ENCODE measurements at places on chromosomes 7 and 10.
A peak's percentile ranks its signal among the peaks of the same experiment; 100 is the strongest.

DNA sequence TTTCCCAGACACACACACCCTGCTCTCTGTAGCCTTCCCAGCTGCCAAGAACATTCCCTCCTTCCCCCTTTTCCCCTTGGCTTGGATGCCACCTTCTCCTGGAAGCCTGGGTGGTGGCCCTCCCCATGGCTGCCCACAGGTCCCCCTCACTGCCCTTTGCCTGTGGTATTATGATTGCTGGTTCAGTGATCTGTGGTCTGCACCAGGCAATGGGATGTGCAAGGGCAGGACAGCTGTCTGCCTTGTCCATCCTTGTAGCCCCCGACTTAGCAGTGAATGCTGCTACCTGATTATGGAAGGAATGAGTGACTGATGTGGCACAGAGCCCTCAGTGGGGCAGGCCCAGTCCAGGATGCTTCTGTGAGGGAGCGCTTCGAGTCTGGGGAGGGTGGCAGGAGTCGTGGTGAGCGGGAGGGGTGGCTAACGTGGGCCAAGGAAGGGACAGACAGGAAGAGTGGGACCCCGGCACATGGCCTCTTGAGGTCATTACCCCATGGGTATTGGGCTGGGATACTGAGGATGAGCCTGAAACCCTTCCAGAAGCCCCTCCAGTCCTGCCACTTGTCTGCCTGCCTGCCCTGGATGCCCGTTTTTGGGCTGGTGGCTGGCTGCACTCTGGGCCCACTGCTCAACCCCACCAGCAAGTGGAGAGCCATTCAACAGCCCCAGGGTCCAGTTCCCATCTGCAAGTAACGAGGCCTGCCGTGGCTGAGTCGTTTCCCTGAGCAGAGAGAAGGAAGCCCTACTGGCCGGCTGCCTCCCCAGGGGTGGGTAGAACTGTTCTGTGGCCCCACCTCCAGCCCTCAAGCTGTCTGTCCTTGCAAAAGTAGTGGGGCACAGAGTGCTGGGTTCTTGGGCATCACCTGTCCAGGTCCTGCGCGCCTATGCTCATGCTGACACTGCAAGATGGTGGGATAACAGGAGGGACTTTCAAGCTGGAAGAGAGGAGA lies 8.8 kb downstream of the CHST3 start:
- no peak for DNase-seq

- DNase-seq = no peak
Observed at GRCh38 chr7:2116989-2117591, 115.7 kb downstream of the MAD1L1 start.

GRCh38 chr10:52394246-52394645 lies 80.2 kb downstream of the DKK1 start:
- no peak for DNase-seq

DNA sequence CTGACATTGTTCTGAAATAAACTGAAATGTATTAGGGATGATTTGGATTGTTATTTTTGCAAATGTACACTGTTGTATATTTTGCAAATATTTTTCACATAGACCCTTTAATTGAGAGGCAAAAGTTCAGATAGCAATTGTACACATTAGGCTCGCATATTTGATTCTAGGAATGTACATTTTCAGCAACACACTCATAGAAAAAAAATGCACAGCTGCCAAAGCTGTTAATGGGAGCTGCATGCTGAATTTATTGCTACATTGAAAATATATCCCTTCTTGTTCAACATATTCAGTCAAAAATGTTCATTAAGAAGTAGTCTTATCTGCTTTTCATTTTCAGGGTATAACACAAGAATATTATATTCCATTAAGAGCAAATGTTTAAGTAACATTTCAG lies 512.9 kb downstream of the ATRNL1 start:
- no peak for DNase-seq

DNA sequence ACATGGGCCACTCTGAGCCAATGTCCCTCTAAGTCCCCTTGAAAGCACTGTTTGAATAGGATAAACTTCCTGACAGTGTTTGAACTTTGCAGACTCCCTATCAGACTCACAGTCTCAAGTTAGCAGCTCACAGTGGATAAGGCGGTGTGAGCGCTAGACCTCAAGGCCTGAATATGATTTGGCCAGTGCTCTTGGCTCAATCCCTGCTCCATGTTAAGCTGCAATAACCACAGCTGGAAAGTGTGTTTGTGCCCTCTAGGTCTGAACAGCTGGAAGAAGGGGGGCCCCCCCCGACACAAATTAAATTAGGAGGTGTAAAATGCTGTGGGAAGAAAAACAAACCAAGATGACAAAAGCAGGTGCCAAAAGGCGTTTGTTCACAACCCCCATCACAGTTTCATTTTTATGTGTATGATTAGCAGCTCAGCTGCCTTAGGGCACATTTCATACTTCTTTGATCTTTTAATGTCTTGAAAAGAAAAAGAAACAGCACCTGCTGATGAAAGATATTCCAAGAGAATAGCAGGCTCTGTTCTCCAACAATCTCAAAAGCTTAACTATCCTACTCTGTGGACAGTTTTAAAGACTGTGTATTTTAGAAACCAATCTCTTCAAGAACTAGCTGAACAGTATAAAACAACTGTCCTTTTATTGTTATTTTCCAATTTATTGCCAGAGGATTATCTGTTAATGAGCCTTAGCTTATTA lies 167.6 kb downstream of the SNX13 start:
- no peak for DNase-seq

DNA sequence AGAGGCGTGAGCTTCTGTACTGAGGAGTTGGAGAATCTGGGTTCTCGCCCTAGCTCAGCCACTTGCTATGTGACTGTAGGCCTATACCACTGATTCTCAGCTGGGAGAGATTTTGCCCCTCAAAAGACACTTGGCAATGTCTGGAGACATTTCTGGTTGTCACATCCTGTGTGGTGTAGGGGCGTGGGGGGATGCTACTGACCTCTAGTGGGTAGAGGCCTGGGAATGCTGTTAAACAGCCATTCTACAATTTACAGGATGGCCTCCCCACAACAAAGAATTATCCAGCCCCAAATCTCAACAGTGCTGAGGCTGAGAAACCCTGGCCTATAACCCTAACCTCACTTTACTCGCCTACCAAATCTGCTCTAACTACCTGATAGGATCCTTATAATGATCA lies 58.8 kb upstream of the GAD2 start:
- DNase-seq = no peak

DNA sequence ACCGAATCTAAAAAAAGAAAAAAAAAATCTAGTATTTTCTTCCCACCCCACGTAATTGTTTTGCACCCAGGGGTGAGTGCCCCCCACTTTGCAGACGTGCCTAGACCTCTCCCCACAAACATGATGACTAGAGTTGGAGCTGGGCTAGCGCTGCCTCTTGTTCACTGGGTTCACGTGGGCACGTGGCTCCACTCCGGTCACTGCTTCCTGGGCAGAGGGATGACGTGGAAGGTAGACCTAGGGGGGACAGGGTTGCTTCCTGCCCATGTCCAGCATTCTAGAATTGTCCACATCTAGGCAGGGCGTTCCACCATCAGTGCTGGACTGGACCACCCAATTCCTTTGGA lies 861 bp upstream of the LIMK1 start:
- DNase-seq = no peak

DNA sequence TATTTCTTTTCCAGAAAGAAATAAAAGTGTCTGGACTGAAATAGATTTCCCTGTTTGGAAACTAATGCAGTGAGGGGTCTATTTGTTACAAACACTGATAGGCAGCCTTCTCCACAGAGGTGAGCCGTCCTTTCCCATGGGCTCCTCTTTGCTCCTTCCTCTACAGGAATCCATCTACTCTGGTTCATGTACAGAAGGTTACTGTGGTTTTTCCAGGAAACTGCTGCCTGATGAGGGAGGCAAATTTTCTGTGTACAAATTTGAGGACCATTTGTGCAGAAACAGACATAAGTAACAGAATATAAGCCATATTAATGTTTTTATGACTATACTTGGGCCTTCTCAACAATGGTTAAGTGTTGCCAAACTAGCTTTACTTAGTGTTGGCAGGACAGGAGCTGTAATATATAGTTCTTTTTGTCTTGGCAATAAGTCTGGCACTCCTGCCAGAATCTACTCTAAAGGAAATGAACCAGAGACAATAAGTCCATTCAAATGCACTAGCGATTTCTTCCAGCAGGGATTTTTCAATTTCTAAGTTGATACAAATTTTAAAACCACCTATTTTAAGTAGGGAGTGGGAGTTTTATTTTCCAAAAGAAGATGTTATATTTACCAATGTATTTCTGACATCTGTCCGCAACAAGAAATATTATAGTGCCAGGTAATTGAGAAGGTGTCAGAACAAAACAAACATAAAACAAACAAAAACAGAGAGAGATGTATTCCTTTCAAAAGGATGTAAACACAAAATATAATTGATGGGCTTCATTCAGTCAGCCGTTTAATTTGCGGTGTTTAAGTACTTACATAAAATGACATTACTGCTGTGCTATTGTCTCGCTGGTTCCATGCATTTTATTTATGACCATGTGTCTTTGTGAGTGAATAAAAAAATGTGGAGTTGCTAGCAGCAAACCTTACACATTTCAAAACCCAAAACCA lies 91.0 kb upstream of the NFE2L3 start:
- DNase-seq = no peak

DNA sequence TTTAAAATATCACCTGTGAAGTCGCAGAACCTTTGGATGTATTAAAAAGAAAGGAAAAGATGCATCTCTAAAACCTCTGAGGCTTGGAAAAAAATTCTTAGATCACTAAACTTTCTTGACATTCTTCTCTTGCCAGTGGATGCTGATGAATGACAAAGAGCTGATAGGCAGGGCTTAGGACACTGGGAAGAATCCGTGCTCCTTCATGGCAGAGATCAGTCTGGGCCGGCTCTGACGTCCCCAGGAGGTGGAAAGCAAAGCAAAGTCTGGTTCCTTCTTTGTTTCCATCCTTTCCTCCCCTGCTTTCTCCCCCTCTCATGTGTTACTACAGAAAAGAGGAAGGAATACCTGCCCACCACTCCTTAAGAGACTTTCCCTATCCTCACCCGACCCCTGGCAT lies 161.9 kb downstream of the PRKCQ start:
- DNase-seq = no peak

GRCh38 chr10:4443419-4443818 lies 382.6 kb upstream of the AKR1E2 start:
- no peak for DNase-seq

GRCh38 chr7:98870121-98870651 lies 372 bp upstream of the TMEM130 start:
- peak; percentile 44 for DNase-seq

DNA sequence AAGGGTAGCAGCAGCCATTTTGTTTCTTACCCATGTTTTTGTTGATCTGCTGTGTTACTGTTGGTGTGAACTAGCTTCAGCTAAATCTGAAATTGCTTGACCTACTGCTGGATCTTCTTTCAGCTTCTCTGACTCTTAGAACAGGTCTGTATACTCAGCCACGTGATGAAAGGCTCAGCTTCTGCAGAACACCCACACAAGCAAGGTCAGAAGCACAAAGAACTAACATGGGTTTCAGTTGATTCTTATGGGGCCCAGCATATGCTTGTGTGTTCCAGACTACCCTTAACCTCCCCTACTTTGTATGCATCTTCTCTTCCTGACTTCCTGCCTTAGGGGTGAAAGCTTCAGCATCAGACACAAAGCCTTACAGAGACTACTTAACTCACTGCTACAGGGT lies 186.8 kb downstream of the HGF start:
- DNase-seq = no peak

GRCh38 chr10:51001587-51001986 lies 72.7 kb upstream of the PRKG1 start:
- DNase-seq = peak; percentile 32

GRCh38 chr10:69125554-69125953 lies 1.6 kb downstream of the VPS26A start:
- DNase-seq = no peak

- no peak for DNase-seq
Observed at GRCh38 chr7:13639396-13639795, 350.1 kb downstream of the ETV1 start.

GRCh38 chr7:150787321-150788281 lies 12.6 kb downstream of the TMEM176B start:
- peak; percentile 63 for DNase-seq

- DNase-seq = peak; percentile 44
Observed at GRCh38 chr7:95104739-95105138, 197.3 kb downstream of the PPP1R9A start.

DNA sequence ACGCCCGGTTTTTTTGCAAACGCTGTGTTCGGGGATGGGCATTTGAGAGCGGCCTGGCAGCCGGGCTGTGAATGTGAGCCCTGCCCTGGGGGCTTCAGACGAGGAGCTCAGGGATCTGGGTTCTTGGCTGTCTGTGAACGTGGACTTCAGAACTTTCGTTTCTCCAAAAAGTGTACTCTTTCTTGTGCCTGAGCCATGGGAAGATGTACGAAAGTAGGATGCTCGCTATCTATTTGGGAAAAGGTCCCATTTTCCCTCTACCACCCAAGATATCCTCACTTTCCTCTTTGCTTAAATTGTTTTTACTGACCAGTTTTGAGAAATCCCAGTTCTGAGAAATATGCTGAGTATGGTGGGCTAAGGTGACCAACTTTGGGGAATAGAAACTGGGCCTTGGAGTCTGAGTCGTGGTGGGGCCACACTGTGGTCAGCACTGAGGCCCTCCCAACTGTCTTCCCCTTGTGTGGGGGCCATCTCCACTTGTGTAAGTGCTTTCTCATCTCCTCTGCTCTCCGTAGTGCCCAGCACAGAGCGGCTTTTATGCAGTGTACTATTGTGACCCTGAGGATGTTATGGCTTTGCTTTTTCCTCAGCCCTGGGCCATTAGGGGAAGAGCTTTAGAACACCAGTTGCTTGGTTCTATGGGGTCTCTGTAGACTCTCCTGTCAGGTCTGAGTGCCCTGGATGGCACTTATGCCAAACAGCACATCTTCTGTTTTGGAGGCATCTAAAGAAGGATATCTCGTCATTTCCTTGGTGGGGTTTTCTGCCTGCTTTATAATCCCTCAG lies 918 bp downstream of the DBNL start:
- no peak for DNase-seq

GRCh38 chr10:13925971-13926780 lies 339.4 kb downstream of the PRPF18 start:
- DNase-seq = no peak

DNA sequence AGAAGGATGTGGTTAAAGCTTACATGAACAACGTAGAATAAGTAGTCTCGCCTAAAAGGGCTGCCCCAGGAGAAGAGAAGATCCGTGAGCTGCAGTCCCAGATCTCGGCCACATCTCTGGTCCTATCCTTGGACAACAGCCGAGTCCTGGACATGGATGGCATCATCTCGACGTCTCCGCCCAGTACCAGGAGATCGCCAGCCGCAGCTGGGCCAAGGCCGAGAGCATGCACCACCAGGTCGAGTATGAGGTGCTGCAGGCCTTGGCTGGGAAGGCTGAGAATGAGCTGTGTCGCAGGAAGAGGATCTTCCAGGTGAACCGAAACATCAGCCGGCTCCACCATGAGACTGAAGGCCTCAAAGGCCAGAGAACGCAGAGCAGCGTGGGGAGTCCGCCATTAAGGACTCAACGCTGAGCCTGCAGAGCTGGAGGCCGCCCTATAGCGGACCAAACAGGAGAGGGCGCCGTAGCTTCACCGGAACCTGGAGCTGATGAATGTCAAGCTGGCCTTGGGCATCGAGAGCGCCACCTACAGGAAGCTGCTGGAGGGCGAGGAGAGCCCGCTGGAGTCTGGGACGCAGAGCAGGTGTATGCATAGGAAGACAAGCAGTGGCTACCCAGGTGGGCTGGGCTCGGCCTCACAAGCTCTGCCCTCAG lies 22.2 kb downstream of the LIPK start:
- DNase-seq = no peak

GRCh38 chr7:85041605-85042216 lies 145.1 kb downstream of the SEMA3D start:
- peak; percentile 25 for DNase-seq

- no peak for DNase-seq
Observed at GRCh38 chr7:69652947-69653701, 54.8 kb downstream of the AUTS2 start.

GRCh38 chr7:151372612-151373265 lies 31.1 kb downstream of the NUB1 start:
- DNase-seq = no peak

GRCh38 chr10:105675333-105675732 lies 1034.2 kb downstream of the SORCS3 start:
- no peak for DNase-seq
